ENCODE measurements at places on chromosomes 11 and 22.
A peak's percentile ranks its signal among the peaks of the same experiment; 100 is the strongest.

DNA sequence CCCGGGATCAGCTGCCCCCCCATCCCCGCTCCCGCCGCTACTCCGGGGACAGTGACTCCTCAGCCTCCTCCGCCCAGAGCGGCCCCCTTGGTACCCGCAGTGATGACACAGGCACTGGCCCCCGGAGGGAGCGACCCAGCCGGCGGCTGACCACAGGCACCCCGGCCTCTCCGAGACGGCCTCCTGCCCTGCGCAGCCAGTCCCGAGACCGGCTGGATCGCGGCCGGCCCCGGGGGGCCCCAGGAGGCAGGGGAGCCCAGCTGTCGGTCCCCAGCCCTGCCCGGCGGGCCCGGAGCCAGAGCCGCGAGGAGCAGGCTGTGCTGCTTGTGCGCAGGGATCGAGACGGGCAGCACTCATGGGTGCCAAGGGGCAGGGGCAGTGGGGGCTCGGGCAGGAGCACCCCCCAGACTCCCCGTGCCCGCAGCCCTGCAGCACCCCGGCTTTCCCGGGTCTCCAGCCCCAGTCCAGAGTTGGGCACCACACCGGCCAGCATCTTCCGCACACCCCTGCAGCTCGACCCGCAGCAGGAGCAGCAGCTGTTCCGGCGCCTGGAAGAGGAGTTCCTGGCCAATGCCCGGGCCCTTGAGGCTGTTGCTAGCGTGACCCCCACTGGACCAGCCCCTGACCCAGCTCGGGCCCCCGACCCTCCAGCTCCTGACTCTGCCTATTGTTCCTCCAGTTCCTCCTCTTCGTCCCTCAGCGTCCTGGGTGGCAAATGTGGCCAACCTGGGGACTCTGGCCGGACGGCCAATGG is 3.9 kb downstream of the RASL10A start:
- no peak for DNase-seq

- DNase-seq: no peak
Measured at GRCh38 chr22:46573781-46574437, 36.5 kb upstream of the CELSR1 start.

DNA sequence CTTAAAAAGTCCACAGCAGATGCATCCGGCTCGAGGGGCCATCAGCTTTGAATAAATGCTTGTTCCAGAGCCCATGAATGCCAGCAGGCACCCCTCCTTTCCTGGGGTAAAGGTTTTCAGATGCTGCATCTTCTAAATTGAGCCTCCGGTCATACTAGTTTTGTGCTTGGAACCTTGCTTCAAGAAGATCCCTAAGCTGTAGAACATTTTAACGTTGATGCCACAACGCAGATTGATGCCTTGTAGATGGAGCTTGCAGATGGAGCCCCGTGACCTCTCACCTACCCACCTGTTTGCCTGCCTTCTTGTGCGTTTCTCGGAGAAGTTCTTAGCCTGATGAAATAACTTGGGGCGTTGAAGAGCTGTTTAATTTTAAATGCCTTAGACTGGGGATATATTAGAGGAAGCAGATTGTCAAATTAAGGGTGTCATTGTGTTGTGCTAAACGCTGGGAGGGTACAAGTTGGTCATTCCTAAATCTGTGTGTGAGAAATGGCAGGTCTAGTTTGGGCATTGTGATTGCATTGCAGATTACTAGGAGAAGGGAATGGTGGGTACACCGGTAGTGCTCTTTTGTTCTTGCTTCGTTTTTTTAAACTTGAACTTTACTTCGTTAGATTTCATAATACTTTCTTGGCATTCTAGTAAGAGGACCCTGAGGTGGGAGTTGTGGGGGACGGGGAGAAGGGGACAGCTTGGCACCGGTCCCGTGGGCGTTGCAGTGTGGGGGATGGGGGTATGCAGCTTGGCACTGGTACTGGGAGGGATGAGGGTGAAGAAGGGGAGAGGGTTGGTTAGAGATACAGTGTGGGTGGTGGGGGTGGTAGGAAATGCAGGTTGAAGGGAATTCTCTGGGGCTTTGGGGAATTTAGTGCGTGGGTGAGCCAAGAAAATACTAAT is 1.9 kb downstream of the NEAT1 start:
- peak; percentile 81 for DNase-seq

- DNase-seq: no peak
Measured at GRCh38 chr11:70471254-70471653, 72.9 kb downstream of the CTTN start.

GRCh38 chr11:131234221-131234620 is 136.2 kb upstream of the NTM start:
- no peak for DNase-seq

DNA sequence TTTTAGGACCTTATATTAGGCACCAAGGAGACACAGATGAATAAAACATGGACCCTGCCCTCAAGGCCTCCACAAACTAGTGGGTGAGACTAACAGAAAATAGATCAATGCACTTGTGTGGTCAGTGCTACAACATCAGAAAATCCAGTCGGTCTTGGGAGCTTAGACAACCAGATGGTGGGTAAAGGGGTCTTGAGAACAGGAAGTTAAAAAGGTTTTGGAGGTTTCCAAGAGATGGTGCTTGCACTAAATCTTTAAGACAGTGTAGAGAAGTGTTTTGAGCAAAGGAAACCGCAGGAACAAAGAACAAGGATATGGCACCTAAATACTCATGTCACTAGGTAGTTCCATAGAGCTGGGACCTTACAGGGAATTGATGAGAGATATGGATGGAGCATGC is 56.2 kb downstream of the GALNT18 start:
- DNase-seq: no peak

DNA sequence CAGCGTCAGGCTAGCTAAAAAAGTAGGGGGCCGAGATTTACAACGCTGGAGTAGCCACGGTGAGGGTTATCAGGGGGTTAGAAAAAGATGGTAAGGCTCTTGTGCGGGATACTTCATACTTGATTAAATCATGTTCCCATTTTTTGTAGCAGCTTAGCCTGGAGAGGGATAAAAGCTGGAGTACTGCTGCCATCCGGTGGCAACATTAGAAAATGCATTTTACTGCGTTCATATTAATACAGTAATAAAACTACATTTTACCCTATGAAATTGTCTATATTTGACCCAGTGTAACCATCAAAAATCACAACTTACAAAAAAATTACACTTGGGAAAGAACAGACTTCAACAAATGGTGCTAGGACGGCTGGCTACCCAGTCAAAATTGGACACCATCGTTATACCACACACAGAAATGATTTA is 17.3 kb downstream of the RPUSD4 start:
- DNase-seq: peak; percentile 18

GRCh38 chr11:75384438-75385080 is 14.8 kb upstream of the RPS3 start:
- peak; percentile 80 for DNase-seq

DNA sequence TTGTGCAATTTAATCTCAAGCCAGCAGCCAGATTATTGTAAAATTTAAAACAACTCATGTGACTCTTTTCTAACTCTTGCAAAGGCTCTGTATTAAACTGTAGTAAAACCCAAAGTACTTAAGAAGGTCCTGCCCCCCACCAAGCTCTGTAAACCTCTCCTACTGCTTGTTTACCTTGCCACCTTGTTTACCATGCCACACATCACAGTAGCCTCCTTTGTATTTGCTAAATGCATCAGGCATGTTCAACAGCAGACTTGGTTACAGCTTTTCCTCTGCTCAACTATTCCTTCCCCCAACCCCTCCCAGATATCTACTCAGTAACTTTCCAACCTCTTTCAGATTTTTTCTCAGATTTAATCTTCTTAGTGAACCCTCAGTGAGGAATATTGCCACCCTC is 861.6 kb downstream of the METTL15 start:
- DNase-seq: no peak

DNA sequence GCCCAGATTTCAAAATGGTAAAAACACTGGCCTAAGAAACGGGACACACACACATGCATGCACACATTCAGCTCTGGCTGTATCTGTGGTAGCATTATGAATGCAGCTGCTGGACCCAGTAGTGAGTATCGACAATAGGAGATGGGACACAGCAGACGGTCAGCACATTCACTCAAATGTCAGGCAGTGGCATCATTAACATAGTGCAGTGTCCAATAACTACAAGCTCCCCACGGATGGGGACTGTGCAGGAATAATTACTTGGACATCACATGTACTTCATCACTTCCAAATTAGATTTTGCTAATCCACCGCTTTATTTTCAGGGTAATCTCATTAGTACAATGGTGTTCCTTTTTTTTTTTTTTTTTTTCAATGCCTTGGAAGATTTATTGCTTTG is 109.5 kb downstream of the FANCF start:
- DNase-seq: no peak

- no peak for DNase-seq
Measured at GRCh38 chr11:130721736-130722135, 194.5 kb downstream of the SNX19 start.

- no peak for DNase-seq
Measured at GRCh38 chr11:71279916-71280645, 27.7 kb upstream of the SHANK2 start.

DNA sequence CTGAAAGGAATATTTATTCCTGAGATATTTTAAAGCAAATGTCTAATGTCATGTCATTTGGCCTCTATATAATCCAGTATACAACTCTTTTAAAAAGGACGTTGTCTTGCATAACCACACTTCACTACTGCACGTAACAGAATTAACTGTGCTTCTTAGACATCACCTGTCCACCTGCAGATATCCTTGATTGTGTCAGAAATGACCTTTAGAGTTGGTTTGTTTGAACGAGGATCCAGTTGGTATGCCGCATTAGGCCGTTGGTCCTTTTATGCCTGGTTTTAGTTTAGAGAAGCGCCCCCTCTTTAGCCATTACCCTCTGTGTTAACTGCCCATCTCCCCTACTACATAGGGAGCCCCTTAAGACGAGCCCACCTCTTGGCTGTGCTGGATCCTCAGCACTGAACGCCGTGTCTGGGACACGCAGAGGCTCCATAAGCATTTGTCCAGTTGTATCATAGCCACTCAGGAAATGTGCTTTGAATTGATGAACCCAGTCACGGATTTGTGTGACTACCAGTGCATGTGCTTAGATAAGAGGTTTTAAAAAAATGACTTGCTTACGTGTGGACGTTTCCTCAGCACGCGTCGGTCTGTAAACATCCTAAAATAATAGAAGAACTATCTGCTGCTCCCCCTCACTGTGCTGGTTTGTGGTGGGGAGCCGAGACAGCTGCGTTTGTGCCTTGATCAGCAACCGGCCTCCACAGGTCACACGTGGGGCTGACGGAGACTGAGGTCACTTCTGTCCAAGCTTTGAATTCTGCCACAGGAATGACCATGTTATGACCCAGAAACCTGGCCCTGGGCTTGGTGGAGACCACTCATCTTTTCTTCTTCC is 4.0 kb downstream of the MICAL2 start:
- DNase-seq: no peak

DNA sequence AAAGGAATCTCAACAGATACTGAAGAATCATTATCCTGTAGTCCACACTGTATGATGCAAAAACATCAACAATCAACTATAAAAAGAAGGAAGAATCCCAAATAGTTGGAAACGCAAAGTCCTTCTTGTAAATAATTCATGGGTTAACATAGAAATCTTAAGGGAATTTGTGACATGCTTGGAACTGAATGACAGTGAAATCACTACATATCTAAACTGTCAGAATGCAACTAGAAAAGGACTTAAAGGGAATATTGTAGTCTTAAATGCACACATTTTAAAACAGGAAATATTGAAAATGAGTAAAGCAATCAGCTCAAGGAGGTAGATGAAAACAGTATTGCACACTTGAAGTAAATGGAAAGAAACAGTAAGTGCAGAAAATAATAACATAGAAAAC is 147.6 kb upstream of the MPPED2 start:
- no peak for DNase-seq

GRCh38 chr22:30214703-30215407 is 31.7 kb downstream of the LIF start:
- no peak for DNase-seq

DNA sequence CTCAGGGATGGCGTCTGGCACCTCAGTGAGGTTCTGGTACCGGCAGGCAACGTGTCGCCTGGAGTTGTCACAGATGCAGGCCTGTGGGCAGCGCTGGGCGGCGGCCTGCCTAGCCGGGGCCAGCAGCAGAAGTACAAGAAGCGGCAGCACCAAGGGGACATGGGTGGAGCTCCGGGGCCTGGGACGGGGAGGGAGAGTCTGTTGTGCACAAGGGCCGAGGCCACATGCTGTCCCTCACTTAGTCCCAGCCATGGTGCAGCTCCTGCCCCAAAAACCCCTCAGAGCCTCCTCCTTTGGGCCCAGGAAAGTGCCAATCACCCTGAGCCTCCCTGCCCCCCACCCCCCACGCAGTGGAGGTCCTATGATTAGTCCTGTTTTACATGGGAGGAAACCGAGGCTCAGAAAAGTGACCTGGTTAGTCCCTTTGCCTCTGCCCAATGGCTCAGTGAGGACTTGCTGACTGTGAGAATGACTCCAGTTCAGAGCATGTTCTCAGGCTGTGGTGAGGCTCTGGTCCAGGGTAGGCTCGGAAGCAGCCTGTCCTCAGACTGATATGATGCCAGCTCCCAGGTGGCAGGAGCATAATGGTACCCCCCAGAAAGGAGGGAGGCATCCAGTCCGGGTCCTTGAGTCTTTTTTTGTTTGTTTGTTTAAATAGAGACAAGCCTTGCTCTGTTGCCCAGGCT is 1.1 kb downstream of the CHADL start:
- DNase-seq: no peak

DNA sequence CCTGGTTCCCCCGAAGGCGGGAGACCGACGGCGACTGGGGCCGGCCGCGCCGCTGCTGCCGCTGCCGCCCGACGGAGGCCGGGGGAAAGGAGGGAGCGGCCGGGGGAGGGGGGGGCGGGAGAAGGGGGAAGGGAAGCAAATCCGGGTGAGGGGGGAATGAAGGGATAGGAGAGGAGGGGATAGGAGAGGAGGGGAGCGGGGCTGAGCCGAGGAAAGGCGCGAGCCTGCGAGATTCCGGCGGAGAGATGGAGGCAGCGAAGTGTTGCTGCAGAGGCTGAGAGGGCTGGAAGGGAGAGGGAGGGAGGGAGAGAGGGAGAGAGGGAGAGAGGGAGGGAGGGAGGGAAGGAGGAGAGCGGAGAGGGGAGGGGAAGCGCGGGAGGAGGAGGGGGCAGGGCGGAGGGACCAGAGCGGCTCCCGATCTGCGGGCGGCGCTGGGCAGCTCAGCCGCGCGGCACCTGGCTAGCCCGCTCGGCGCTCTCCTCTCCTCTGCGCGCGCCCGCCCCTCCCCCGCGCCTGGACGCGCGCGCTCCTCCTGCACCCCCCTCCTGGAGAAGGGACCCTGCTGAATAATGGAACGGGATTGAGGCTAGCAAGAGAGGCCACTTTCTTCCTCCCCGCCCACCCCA is 52.3 kb downstream of the SLC22A12 start:
- no peak for DNase-seq

DNA sequence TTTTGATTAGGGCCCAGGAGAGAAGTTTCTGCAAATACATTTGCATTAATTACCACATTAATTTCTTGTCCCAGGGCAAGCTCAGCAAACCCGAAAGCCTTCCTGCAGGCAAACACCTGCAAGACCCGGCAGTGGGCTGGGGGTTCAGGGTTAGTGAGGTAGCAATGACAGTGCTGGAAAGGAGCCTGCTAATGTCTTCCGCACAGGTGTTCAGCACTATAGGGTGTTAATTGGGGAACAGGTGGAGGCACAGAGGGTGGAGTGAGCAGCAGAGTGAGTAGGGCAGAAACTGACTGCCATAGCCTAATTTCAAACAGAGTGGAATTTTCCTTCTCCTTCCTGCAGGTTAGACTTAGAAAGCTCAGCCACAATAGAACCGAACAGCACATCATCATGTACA is 50.9 kb upstream of the UBASH3B start:
- DNase-seq: no peak

Data from activated naive CD4-positive, alpha-beta T cell treated with Interleukin-2 at 50 U/mL for 16 hours (primary cell).